ENCODE measurements at places on chromosomes 1 and 21. TPM values are rescaled to one million over a fixed set of nuclear protein-coding genes. Genes with fewer than 3 reads are reported as not detected.

GRCh38 chr1:154318386-154318785 is 2.5 kb upstream of the AQP10 start:
- no peak for DNase-seq

The TTC22 gene
- total RNA-seq: not detected

GRCh38 chr1:111172463-111172862 is 28.0 kb downstream of the DENND2D start:
- no peak for DNase-seq

- no peak for DNase-seq
Measured at GRCh38 chr1:238568735-238569134, 678.0 kb upstream of the ZP4 start.

DNA sequence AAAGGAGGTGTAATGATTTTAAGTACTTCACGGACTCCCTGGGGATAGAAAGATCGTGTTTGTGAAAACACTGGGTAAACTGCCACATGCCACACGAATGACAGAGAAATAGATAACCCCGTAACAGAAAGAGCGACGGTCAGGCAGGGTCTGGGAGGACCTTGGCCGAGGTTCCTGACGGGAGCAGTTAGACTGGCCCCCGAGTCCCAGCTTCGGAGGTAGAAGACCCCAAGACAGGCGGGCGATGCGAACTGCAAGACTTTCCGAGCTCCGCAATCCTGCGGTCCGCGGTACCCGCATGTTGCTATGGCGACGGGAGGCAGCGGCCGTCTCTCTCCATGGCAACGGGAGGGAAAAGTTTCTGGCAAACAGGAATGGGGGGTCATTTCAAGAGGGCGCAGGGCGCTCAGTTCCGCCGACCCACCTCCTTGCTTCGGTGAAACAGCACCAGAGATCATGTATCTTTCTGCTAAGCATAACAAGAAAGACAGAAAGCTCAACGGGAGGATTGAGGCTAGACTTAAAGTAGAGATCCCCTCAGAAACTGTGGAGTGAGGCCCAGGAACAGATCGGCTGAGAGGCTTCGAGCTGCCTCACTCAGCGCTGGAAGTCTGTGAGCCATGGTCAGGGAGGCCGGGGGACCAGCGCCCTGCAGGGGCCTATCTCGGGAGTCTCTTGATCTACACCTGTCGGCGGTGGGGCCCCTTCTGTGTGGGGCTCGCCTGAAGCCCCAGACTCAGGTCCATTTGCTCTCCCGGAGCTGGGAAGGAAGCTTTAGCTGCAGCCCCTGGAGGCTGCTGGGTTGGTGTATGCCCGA is 685 bp upstream of the SYT6 start:
- no peak for DNase-seq

The PADI1 gene
- total RNA-seq: not detected

- no peak for DNase-seq
Measured at GRCh38 chr1:201324821-201325677, 41.7 kb downstream of the PKP1 start.

DNA sequence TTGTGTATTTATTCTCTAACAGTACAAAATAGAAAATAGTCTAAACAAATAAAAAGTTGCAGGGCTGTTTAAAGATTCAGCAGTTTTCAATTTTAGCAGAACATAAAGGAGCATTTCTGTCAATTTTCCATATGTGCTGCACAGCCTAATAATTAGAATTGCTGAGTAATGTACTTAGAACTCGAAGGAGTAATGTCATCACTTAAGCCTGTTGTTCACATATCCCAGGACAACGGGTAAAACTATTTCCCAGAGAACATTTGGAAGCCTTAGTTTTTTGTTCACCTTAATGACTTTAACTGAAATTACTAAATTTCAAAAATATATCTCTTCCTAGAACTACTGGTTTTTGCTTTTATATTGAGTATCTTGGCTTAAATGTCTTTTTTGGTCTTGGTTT is 81.6 kb downstream of the ZP4 start:
- DNase-seq: no peak

DNA sequence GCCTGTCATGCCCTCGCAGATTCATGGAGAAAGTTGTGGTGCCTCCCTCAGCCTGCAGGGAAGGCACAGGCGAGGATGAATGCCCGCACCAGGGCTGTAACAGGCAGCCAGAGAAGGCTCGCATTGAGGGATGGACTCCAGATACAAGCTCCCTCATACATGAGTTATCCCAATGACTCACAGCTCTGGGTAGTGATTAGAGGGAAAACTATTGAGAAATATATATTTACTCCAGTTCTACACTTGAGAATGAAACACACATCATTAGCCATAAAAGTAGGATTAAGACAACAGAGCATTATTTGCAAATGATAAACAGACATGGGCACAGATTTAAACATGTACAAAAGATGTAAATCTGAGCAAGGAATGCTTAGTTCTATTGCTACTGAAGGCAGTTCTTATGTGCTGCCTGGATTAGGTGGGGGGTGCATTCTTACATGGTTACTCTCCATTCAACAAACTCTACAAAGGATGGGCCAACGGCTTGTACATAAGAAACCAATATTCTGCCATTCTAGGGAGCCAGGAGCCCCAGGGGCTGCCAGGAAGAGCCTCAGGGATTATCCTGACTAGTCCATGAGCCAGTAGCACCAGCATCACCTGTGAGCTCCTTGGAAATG is 97.9 kb downstream of the CSMD2 start:
- no peak for DNase-seq

The SORT1 gene
- total RNA-seq: 20.2 TPM

- no peak for DNase-seq
Measured at GRCh38 chr1:17538010-17538409, 1.5 kb upstream of the ARHGEF10L start.

DNA sequence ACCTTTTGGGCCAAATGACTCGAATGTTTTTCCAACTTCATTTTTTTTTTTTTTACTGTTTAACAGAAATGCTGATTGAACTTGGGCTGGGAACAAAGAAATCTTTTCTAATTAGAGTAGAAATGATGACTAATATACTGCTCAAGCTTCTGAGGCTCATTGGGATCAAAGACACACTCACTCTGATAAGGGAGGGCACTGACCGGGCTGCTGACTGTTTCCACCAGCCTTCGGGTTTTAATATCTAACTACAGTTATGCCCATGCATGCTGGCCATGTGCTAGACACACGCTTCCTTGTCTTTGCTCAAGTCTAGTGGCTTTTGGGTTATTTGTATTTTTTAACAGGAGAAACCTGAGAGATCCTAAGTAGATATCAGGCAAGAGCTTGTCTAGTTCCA is 16.8 kb downstream of the ZBTB18 start:
- no peak for DNase-seq

The SLC44A3 gene
- 5.5 TPM for total RNA-seq

The GJA5 gene
- 13.8 TPM for total RNA-seq

The SERTAD4 gene
- 7.4 TPM for total RNA-seq

- DNase-seq: peak; percentile 62
Measured at GRCh38 chr1:55694310-55694801, 479.2 kb upstream of the USP24 start.

DNA sequence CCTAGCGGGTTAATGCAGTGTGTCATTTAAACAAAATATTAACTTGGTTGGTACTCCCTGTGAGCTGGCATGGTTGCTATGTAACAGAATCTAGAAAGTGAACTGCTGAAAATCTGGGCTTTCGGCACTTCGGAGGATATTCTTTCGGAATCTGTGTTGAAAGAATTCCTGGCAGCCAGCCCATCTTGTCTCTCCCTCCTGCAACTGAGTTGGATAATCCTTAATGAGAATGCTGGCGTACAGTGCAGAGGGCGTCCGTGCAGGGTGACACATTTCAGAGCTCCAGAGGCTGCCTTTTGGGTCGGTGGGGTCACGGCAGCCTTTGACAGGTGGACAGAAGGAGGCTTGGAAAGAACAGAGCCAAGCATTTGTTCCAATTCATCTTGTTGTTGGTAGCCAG is 3.7 kb downstream of the KAZN start:
- DNase-seq: peak; percentile 48

- DNase-seq: no peak
Measured at GRCh38 chr1:248857749-248858095, 1.2 kb downstream of the ZNF692 start.

GRCh38 chr1:244212797-244213475 is 161.9 kb downstream of the ZBTB18 start:
- DNase-seq: no peak

- peak; percentile 26 for DNase-seq
Measured at GRCh38 chr1:76336931-76337371, 262.4 kb downstream of the ST6GALNAC3 start.

The TNFRSF9 gene
- total RNA-seq: not detected

The TMEM269 gene
- total RNA-seq: 0.07 TPM

The KAZN gene
- total RNA-seq: 7.7 TPM

The ZBTB8A gene
- total RNA-seq: 23.4 TPM

The BCAN gene
- not detected for total RNA-seq

The CFAP107 gene
- not detected for total RNA-seq

GRCh38 chr21:16086936-16087335 is 357.2 kb downstream of the USP25 start:
- DNase-seq: no peak

GRCh38 chr1:55635856-55636255 is 420.7 kb upstream of the USP24 start:
- no peak for DNase-seq

GRCh38 chr1:201702936-201703335 is 126.0 kb upstream of the IPO9 start:
- DNase-seq: no peak

GRCh38 chr1:15033264-15033663 is 120.3 kb upstream of the TMEM51 start:
- no peak for DNase-seq

The CNKSR1 gene
- 13.3 TPM for total RNA-seq

DNA sequence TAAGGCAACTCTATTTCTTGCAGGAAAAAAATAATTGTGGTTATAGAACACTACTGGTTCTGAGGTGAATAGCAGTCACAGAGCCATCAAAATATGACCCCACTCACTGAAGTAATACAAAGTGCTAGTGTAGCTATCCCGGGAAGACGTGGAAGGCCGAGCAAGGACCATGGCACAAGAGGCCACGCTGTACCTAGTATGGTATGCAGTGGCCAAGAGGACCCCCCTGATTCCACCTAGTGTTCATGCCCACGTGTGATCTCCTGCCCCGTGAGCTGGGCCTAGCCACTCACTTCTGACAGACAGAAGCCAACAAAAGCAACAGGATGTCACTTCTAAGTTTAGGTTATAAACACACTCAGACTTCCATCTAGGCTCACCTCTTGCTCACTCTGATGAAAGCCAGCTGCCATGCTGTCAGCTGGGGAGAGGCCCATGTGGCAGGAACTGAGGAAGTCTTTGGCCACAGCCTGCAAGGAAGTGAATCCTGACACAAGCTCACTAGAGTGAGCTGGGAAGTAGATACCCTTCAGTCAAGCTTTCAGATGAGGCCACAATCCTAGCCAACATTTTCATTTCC is 21.7 kb upstream of the LSS start:
- DNase-seq: no peak

GRCh38 chr1:31811605-31812004 is 4.2 kb downstream of the SPOCD1 start:
- no peak for DNase-seq

The OR6K3 gene
- total RNA-seq: not detected

DNA sequence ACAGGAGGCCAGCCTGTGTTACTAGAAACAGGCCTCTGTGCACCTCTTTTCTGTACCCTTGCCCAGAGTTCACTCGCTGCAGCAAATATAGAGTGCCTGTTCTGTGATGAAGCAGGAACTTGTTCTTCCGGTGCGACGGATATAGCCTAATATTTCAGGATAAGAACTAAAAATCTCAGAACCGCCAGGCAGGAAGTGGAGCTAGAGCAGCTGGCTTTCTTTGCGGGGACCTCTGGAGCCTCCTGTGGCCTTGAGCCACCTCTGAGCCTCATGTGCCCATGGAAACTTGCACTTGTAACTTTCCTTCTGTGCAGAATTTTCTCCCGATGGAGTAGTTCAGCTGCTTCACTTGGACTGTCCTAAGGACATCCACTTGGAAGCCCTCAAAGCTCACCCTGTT is 44.5 kb upstream of the VAMP3 start:
- DNase-seq: no peak

DNA sequence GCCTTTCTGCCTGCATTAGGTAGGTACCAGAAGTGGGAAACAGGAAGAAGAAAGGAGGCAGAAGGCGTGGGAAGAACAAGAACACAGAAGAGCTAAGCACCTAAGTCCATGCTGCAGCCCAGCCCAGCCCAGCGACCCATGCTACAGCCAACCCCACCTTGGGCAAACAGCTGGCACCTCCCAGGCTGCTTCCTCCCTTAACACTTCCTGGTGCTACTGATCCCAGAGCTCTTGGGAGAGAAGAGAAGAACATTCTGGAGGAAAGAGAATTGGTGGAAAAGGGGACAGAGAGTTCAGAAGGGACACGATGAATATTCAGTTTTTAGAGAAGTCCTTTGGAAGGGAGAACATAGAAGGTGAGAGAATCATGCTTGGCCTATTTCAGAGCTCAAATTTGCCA is 28.5 kb downstream of the PLEKHA6 start:
- no peak for DNase-seq

DNA sequence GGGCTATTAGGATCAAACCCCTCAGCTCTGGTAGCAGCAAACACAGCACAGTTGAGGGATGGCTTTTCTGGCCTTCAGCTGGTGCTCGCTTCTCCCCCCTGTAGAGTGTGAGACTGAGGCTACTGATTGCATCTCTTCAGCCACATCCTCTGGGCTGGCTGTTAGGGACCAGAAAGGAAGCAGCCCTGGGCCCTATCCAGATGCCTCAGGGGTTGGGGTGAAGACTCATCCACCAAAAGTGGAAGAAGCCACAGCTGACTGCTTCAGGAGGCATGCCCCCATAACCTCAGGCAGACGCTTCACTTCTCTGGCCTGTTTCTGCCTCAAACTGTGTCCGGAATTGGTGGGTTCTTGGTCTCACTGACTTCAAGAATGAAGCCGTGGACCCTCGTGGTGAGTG is 6.2 kb upstream of the TMEM200B start:
- no peak for DNase-seq

DNA sequence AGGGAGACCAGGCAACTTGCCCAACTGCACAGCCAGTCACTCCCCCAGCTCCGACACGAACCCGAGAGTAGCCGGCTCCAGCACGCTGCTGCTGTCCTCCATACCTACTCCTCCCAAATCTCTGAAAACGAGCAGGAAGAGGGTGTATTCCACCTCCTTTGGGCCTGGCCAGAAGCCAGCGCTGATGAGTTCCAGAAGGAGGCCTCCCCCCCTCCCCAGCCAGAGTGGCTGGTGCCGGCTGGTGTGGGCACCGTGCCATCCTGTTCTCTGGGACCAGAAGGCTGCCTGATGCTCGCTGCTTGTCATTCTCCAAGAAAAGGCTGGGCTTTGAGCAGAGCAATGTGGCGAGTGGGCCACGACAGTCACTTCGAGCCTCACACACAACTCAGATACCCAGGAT is 22.2 kb downstream of the KCNN3 start:
- DNase-seq: peak; percentile 62

GRCh38 chr1:243924588-243925349 is 74.7 kb upstream of the AKT3 start:
- DNase-seq: no peak

DNA sequence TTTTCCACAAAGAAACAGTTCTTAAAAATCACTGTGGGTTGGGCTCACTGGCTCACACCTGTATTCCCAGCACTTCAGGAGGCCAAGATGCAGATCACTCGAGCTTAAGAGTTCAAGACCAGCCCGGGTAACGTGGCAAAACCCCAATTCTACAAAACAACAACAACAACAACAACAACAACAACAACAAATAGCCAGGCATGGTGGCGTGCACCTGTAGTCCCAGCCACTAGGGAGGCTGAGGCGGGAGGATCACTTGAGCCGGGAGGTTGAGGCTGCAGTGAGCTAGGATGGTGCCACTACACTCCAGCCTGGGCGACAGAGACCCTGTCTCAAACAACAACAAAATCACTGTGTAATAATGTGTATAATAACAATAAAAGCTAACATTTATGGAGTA is 40.8 kb downstream of the CDCP2 start:
- no peak for DNase-seq

The ERICH3 gene
- total RNA-seq: under 0.01 TPM

Data from uterus (tissue), 4 donors.